ENCODE measurements at places on chromosomes 2 and 18. TPM values are rescaled to one million over a fixed set of nuclear protein-coding genes. Genes with fewer than 3 reads are reported as not detected.
A peak's percentile ranks its signal among the peaks of the same experiment; 100 is the strongest.

Gene ZNF892
- not detected for total RNA-seq

Gene LYG2
- total RNA-seq: not detected

Gene CACNB4
- total RNA-seq: not detected

- peak; percentile 83 for DNase-seq
Observed at GRCh38 chr18:46250084-46250811, 146.1 kb downstream of the HAUS1 start.

DNA sequence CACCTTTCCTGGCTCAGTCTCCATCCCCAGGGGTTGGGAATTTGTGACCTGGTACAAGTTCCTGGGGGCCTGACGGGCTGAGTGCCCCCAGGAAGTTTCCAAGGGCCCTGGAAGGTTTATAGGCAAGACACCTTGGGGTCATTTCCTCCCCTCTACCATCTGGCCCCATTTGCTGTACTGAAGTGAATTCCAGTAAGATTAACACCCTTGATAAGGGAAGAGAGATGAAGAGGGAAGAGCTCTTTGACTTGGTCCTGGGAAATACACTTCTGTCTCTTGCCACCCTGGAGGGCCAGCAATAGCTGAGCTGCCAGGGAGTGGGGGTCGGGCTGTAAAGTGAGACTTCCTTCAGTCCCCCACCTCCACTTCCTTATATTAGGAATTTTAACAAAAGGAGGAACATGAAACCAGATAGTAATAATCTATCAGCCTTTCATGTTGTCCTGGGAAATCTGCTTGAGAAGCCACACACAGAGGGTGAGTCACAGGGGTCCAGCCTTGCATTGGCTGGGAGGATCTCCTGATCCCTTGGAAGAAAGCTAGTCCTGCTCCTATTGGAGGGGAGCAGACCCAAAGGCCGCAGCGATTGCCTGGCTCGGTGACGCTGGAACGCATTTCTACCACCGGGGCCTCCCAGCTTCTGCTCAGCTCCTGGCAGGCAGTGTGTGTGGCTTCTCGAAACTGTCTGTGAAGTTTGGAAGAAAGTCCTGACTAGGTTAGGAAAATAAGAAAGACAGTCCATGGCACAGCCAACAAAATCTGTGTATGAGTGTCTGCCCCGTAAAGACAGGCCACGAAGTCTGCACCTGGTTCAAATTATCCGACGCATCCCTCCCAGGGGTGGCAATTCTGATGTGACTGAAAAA is 87.3 kb downstream of the ACAA2 start:
- peak; percentile 9 for DNase-seq

DNA sequence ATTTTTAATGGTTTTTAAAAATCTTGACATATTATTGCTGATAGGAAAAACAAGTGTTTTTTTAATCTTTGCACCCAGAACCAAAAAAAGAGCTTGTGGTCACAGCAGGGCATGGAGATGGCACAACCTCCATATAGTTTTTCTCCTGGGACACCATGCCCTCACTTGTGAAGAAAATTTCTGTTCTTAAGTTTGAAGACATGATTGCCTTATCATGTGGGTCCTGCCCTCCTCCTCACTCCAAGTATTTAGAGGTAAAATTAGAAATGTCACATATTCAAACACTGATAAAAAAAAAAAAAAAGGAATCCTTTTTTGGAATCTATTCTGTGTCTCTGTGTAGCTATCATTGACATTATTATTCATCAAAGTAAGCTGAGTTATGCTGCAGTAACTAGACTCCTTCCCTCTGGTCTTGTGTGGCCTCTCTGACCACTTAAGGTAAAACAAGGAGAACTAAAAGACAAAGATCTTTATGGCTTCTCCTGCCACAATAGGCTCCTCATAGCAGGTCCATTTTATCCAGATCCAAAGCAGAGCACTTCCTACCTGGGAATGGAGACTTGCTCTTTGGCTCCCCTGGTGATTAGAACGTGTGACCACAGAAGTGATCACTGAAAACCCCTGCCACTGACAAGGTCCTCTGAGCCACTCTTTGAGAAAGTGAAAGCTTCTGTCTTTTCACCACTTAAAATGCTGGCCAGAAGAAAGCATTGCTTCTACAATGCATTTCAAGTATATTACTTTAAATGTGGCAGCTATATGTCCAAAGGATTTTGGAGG is 19.8 kb downstream of the ADD2 start:
- DNase-seq: no peak

DNA sequence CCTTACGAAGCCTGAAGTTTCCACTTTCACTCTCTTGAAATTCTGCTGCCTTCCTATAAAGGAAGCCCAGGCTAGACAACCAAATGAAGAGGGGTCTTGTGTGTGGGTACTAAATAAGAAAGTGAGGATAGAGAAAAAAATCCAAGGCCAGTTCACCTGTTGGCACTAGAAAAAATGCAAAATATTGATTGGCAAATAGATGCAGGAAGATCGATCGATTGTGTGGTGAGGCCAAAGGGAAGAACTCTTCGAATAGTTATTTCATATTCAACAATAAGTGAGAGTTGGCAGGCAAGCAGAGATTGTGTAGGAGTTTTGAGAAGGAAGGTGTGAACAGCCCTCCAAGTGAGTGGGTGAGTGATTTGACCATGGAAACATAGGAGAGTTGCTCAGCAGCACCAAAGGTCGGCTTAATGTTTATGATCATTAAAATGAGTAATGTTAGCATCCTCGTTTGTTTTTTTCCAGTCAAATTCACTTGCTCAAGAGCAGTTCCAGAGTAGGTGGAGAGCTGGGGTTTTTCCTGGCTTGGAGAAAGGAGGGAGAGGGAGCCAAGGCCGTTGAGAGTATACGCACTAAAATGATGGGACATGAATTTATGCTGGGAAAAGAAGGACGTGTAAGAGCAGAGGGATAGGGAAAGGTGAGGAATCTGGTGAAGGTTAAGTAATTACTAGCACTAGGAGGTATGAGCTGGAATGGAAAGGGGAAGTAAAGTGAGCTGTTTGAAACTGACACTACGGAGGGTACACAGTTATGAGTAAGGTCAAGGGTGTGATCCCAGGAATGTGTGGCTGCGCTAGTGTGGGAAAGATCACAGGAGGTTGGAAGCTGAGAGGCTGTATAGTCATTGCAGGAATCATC is 1.1 kb upstream of the NAPG start:
- peak; percentile 44 for DNase-seq

- peak; percentile 84 for DNase-seq
Observed at GRCh38 chr2:120174963-120175581, 48.1 kb downstream of the TMEM185B start.

- DNase-seq: no peak
Observed at GRCh38 chr18:79434607-79435401, 39.1 kb downstream of the NFATC1 start.

GRCh38 chr18:60350941-60351340 is 21.6 kb downstream of the MC4R start:
- peak; percentile 41 for DNase-seq

DNA sequence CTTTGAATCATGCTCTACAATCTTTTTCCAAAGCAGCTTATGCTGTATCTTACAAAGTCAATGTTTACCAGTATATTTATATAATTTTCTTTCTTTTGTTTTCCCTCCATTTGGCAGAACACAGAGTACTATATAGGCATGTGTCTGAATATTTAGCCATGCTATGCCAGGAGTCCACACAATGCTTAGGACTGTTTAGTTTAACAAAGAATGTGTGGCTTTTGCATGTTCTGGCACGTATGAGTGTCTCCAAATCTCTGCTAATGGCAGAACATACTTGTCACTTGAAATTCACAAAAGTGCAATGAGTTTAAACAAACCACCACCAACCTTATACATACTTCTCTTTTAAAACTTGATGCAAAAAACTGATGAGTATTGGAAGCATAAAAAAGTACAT is 268.0 kb downstream of the NR4A2 start:
- no peak for DNase-seq

DNA sequence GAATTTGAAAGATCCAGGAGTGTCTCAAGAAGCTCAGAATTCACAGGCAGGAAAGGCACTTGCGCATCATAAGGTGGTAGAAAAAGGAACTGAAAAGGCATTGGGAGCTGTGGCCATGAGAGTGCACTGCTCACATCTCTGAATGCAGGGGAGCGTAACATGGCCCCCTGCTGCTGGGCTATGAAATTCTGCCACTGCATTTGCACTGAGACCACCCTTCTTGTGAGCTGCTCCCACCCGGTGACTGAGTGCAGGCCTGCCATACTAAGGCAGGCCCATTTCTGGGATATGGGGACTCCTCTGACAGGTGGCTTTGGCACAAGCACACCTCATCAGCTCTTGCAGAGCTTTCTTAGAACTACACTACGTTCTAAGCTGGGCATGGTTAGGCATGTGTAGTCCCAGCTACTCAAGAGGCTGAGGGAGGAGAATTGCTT is 25.3 kb upstream of the STARD7 start:
- DNase-seq: no peak

DNA sequence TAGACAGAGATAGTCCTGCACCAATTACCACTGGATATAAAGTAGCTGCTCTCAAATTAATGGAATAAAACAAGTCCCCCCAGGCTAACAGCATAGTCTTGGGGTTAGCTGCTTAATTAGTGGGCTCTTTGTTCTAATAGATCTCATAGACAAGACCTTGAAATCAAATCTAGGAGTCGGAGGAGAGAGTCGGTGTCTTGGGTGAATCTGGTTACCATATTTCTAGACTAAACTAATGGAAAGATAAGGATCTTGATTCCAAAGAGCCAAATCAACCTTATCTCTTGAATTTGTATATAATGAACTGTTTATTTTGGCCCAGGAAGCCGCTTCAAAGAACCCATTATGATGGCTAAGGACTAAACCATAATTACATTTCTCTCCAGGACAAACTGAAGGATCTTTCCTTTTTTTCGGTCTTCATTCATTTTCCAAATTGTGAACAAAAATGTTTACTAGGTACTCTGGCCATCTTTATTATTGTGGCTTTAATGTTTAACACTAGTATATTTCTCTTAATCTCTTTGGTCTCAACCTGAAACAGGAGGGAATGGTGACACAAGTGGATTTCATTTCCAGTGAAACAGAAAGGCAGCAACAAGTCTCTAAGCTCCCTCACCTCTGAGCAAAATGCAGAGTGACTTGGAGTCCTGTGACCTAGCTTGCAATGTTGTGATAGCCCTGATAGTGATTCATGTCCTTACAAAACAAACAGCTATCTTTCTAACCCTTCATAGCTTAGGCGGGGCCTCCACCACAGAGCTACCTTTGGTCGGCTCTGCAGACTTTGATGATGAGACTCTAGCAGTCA is 137.9 kb upstream of the PARD3B start:
- DNase-seq: peak; percentile 57

GRCh38 chr2:8835279-8835678 is 2.1 kb downstream of the KIDINS220 start:
- DNase-seq: no peak

GRCh38 chr2:39851251-39851650 is 72.2 kb upstream of the THUMPD2 start:
- DNase-seq: no peak

GRCh38 chr2:26979741-26980140 is 9.3 kb downstream of the MAPRE3 start:
- no peak for DNase-seq

DNA sequence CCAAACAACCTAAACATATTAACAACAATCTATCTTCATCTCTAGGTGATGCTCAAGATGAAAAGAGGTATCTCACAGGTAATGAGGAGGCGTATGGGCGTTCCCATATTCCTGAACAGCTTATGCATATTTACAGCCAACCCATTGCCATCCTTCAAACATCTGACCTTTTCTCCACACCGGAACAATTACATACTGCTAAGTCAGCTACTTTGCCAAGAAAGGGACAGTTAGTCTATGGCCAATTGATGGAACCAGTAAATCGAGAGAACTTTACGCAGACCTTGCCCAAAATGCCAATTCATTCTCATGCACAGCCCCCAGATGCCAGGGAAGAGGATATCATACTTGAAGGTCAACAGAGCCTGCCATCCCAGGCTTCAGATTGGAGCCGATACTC is 68.0 kb downstream of the FAM171B start:
- DNase-seq: no peak

- DNase-seq: no peak
Observed at GRCh38 chr2:171822525-171823322, 71.3 kb downstream of the SLC25A12 start.

Measured in PC-3 (cell line).